ENCODE measurements at places on chromosomes 11 and 22.
A peak's percentile ranks its signal among the peaks of the same experiment; 100 is the strongest.

DNA sequence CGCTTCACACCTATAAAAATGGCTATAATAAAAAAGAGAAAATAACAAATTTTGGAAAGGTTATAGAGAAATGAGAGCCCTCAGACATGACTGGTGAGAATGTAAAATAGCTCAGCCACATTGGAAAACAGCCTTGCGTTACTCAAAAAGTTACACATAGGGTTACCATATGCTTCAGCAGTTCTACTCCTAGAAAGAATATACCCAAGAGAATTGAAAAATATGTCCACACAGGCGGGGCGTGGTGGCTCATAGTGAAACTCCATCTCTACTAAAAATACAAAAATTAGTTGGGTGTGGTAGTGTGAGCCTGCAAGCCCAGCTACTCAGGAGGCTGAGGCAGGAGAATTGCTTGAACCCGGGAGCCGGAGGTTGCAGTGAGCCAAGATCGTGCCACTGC is 7.6 kb upstream of the JHY start:
- DNase-seq: no peak

- DNase-seq: no peak
These were observed 66.9 kb upstream of the CHRM4 start for GRCh38 chr11:46458491-46458890.

GRCh38 chr11:111001986-111002611 is 243.4 kb upstream of the POU2AF2 start:
- DNase-seq: peak; percentile 75

GRCh38 chr11:36243641-36244040 is 45.6 kb downstream of the COMMD9 start:
- DNase-seq: no peak

- DNase-seq: no peak
These were observed 120.8 kb downstream of the KCNQ1 start for GRCh38 chr11:2565447-2566222.
